NCI-H1417 (cell line): ENCODE measurements at places on chromosomes 16 and 17.

DNA sequence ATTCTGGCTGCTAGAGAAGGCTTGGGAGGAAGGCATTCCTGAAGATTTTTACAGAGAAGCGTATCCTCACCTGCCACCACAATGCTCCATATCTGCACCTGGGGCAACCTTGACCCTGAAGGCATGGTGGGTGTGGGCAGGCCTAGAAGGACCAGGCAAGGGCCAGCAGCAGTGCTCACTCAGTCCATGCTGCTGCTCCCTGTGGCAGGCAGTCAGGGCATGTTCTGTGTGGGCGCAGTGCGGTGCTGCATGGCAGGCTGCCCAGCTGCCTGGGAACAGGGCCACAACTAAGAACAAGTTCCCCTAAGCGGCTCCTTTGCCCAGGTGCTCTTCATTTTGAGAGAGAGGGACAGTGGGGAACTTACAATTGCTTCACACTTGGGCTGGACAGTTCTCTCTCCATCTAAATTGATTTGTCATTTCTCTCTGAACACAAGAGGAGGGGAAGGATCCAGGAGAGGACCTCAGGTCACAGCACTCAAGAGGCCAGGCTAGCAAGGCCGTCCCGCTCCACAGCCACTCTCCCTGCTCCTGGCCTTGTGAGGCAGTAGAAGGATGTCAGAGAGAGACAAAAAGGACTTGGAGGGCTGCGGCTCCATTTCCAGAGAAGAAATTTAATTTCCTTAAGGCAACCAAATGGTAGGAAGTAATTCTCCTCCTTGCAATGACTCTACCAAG lies 158.8 kb downstream of the AATF start:
- DNase-seq: no peak

DNA sequence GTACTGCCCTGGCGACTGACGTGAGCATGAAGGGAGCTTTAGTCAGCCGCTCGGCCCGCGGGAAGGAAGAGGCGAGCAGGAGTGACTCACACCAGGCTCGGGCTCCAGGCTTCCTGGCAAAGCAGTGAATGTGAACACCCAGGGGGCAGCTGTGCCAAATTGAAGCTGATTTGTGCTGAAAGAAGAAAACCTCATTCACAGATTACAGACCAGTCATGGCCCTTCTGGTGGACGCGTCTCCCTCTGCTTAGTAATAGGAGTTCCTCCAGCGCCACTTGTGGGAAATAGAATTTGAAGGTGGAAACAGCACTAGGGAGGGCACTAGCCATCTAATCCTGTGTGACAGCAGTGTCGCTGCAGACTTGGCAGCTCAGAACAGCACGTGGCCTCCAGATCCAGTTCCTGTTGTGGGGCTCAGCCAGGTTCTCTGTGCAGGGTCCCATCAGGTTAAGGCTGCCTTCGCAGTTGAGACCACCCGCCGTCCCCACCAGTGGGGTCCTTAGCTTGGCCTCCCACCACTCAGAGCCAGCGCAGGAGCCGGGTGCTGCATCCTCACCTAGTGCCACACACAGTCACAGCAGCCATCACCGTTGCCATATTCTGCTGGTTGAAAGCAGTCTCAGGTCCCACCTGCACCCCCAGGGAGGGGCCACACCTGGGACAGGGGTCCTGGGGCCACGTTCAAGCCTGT lies 164.5 kb upstream of the CHMP6 start:
- DNase-seq: no peak

- DNase-seq: no peak
These were observed 26.5 kb downstream of the EPN2 start for GRCh38 chr17:19263641-19264051.

- no peak for DNase-seq
These were observed 3.5 kb upstream of the RRAD start for GRCh38 chr16:66928702-66929388.

GRCh38 chr16:31869511-31870201 lies 4.0 kb upstream of the ZNF267 start:
- DNase-seq: peak; percentile 13

DNA sequence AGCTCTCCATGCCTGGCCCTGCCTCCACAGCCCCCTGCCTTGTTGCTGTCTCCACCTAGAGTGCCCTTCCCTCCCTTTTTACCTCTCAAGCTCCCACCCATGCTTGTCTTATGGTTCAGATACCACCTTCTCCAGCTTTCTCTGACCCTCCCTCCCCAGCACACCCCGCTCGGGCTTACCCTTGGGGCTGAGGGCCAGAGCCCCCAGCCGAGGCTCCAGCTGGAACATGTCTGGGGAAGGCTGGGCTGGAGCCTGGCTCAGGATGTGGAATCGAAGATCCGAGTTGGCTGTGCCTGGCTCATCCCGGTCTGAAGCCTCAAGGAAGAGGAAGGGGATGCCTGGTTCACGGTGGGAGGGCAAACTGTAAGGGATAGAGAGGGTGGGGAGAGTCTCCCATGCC lies 3.6 kb downstream of the CDH16 start:
- DNase-seq: no peak
